ENCODE measurements at places on chromosomes 5 and 9. TPM values are rescaled to one million over a fixed set of nuclear protein-coding genes. Genes with fewer than 3 reads are reported as not detected.

GRCh38 chr5:145450286-145450885, 384.8 kb downstream of the PRELID2 start:
- H3K4me3 ChIP-seq, result no peak overlapping the region
- H3K4me1 ChIP-seq, result no peaks in the 10 kb centered on the region
- no peaks in the 10 kb centered on the region for H3K36me3 ChIP-seq

GRCh38 chr5:161299053-161299452, 247.5 kb downstream of the GABRB2 start:
- no peaks in the 10 kb centered on the region for H3K36me3 ChIP-seq
- H3K27ac ChIP-seq, result no peak overlapping the region
- H3K4me1 ChIP-seq, result no peaks in the 10 kb centered on the region
- H3K4me3 ChIP-seq, result no peak overlapping the region
- DNase-seq, result no peak

- H3K36me3 ChIP-seq, result no peaks in the 10 kb centered on the region
- H3K4me1 ChIP-seq, result no peaks in the 10 kb centered on the region
- no peaks in the 10 kb centered on the region for H3K27me3 ChIP-seq
- no peak overlapping the region for H3K4me3 ChIP-seq
Measured at GRCh38 chr5:93163010-93163663, 417.9 kb downstream of the NR2F1-AS1 start.

Gene RARS1
- total RNA-seq, result 69.9 TPM

Gene GPR150
- 1.2 TPM for total RNA-seq

DNA sequence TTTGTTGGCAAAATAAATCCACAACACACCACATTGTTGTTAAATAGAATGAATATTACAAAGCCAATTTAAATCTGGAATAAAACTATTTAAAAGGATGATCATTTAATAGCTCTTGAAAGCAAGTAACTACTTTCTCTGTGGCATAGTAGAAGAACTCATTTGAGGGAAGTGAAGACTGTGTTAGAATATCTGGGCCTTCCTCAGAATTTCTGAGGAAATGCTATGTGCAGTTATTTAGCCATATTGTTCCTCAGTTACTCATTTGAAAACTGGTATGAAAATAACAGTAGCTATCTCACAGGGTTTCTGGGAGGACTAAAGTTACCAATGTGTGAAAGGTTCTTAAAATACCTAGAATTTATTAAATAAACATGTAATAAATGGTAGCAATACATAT, 595.8 kb downstream of the PSAT1 start:
- H3K27ac ChIP-seq, result no peak overlapping the region
- DNase-seq, result no peak
- H3K4me3 ChIP-seq, result no peak overlapping the region
- no peaks in the 10 kb centered on the region for H3K4me1 ChIP-seq

- no peak overlapping the region for H3K27ac ChIP-seq
- no peak overlapping the region for H3K4me3 ChIP-seq
- DNase-seq, result no peak
- H3K4me1 ChIP-seq, result no peaks in the 10 kb centered on the region
Measured at GRCh38 chr9:87567571-87567970, 69.9 kb downstream of the DAPK1 start.

Gene SEMA4D
- total RNA-seq, result 391 TPM

- no peak for DNase-seq
- H3K4me1 ChIP-seq, result peaks cover 6% of the 10 kb centered on the region
- H3K36me3 ChIP-seq, result peaks cover 27% of the 10 kb centered on the region
- H3K4me3 ChIP-seq, result no peak overlapping the region
- H3K27me3 ChIP-seq, result no peaks in the 10 kb centered on the region
- no peak overlapping the region for H3K27ac ChIP-seq
Measured at GRCh38 chr5:80884929-80885328, 75.2 kb upstream of the RASGRF2 start.

Data from activated naive CD8-positive, alpha-beta T cell treated with anti-CD3 and anti-CD28 coated beads, Interleukin-2, amount 10 ng/mL, durations not matched to agents 7 days and 5 days (primary cell).